ENCODE measurements at places on chromosomes 5 and 9. TPM values are rescaled to one million over a fixed set of nuclear protein-coding genes. Genes with fewer than 3 reads are reported as not detected.

POU5F2 gene
- total RNA-seq = 1.6 TPM

XPA gene
- total RNA-seq = 22.2 TPM

NTNG2 gene
- total RNA-seq = 10.8 TPM

DNA sequence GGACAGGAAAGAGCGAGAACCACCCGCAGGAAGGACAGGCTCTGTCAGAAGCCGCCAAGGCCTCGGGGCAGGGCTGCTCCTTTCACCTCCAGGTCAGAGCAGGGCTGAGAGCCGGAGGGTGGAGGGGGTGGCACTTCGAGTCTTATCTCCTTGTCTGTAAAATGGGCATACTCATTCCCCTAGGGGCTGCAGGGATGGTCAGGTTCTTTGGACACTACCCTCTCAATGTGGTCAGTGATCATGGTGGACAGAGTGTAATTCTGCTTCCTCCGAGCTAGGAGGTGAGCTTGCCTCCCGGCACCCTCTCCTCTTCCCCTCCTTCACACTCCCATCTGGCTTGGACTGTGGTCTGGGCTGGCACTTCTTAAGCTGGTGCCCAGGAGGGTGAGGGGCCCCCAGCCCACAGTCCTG lies 39.6 kb downstream of the RGS3 start:
- DNase-seq = no peak

DNA sequence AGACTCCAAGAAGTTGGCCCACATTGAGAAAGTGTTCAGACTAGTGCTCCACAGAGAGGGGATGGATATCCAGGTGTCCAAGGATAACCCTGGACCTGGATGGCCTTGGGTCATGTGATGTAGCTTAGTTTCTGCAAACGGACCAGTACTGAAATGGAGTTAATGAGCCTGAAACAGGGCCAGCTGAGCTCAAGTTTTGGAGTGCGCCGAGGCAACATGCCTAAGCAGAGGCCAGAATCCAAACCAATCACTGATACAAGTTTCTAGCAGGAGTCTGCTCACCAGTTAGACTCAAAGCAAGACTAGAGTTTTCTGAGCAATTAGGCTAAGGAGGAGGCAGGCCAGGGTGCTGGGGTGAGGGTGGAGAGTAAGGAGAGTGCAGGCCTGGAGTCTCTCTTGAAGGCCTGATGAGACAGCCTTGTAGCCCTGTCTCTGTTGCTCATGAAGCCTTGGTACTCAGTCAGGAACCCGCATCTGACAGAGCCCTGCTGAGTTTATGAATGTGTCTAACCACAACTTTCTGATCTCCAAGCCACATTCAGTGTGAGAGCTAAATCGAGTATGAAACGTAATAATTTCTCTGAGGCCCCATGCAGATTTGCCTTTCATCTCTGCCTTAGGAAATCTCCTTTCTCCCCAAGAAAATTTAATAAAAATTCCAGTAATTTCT lies 68.9 kb upstream of the EQTN start:
- DNase-seq = no peak

DNA sequence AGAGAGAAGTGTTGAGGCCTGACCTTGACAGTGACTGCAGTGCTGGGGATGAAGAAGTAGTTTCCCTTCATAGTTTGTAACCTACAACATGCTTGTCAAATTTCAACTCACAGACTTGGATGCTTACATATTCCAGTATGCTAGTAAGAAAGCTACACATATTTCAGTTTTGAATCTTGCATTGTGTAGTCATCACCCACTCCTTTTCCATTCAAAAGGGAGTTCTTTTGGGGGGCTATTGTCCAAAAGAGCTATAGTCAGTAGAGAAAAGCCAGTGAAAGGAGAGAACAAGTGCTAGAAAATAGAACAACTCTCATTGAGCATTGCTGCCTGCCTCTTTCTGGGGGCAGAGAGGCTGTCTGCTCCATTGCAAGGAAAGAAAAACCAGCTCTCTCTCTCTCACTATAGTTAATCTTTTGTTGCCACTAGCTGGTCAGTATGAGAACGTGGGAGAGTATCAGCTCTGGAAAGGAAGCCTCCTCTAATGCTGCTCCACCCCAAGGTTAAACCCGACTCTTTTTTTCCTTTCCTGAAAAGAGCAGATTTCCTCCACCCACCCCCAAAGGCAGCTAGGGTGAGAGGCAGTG lies 7.3 kb downstream of the ASTN2 start:
- DNase-seq = no peak

GRCh38 chr5:103929338-103930013 lies 366.9 kb upstream of the NUDT12 start:
- no peak for DNase-seq

Measured in naive thymus-derived CD8-positive, alpha-beta T cell (primary cell).